ENCODE measurements at places on chromosomes 2 and 18.

- no peak for DNase-seq
Observed at GRCh38 chr18:43863180-43863579, 585.9 kb upstream of the SYT4 start.

GRCh38 chr2:203301667-203302066 lies 26.5 kb upstream of the ABI2 start:
- no peak for DNase-seq

DNA sequence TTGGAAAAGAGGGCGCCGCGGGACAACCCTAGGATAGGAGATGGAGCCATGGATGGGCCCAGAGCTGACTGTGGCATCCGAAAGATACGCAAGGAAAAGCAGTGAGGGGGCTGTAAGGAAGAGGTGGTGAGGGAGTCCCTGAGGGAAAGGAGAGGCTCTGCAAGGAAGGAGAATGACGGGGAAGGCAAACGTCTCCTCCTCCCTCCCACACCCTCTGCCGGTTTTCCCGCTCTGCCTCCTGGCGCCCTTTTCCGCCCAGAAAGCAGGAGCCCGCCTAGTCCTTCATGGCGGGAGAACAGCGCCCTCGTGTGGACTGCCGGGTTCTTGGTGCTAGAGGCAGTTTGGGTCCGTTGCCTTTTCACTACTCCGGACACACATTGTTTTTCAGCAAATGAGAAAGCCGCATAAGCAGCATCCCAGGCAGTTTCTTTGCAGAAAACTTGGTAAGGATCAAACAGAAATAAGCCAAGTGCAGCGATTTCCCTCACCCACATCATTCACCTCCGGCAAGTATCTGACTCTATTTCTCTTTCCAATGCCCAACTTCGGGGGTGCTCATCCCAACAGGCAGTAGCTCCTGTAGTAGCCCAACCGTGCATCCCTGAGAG lies 200.4 kb downstream of the INO80D start:
- peak; percentile 84 for DNase-seq

DNA sequence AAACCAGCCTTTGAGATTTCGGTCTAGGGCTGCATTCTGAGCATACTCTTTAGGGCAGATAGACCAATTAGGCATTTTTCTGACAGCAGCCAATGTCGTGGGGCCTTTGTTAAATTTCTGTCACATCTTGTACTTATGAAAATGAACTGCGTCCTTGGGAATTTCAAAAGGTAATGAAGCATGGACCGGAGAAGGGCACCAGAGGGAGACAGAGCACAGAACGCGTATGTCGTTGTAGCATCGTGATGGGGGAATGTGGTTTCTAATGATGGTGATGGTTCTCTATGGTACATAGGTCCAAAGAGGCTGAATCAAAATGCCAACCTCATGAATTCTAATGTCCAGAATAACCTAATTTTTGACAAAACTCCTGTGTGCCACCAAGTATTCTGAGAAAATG lies 483.9 kb upstream of the CRIM1 start:
- no peak for DNase-seq

DNA sequence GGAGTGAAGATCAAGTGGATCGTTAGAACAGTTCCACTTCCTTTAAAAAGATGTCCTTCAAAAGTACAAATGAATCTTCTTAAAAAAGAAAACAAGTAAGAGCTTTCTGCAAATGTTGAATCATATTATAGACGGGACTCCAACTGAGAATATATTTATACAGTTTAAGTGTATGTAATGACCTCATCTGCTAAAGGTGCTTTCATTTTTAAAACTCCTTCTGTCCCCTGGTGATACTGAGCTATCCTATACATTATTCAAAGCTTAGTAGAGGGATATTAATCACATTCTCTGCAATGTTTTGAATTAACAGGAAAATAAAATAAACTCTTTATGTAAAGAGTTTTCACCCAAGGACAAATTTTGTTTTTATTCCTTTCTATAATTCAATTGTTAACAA lies 420.7 kb upstream of the SLC8A1 start:
- DNase-seq: no peak

DNA sequence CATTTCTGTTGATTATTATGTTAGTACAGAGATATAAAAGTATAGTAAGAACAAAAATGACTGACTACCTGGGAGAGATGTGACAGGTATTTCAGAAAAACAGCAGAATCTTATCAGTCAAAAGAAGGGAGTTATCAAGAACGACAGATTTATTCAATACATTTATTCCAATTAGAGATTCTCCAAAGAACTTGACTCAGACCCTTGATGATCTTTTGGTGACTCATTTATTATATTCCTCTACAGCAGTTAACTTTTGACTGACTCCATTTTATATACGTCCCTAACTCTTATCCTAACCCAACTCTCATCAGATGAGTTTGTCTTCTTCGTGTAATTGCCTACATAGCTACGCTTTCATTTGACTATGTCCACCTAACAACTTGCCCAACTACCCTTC lies 91.1 kb downstream of the C2orf74 start:
- DNase-seq: no peak

DNA sequence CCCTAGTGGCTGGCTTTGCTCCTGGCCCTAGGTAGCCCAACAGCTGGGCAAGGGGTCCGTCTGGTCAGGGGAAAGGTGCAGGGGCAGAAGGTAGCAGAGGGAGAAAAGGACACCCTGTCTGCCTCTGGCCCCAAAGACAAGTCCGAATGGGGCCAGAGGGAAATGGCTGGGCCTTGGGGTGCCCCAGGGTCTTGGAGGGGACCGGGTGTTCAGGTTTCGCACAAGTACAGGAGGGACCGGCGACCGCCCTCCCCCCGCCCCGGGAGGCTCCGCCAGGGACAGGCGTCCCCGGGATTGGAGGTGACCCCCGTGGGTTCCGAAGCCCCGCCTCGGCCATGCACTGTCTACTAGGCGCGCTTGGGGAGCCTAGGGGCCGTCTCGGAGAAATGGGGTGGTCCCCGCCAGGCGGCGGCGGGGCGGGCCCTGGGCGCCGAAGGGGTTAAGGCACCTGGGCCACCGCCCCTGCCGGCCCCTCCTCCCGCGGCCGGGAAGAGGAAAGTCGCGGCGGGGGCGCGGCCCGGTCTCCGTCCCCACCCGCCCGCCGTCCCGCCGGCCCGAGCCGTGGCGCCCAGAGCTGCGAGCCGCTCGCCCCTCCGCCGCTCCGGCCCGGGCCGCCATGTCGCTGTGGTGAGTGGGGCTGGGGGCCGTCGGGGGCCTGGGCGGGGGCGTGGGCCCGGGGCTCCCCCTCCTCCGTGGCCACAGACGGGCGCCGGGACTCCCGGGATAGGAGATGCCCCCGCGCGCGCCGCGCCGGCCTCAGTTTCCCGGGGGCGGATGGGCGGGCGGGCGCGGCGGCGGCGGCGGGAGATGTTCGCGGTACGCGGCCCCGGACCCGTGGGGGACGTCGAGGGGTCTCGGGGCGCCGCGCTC lies at the start of gene B3GNT7:
TSS of gene B3GNT7 (plus strand) at position 523 of the 870 bp plus-strand sequence. CDS start at position 617, 94 bp downstream.
- DNase-seq: peak; percentile 77

DNA sequence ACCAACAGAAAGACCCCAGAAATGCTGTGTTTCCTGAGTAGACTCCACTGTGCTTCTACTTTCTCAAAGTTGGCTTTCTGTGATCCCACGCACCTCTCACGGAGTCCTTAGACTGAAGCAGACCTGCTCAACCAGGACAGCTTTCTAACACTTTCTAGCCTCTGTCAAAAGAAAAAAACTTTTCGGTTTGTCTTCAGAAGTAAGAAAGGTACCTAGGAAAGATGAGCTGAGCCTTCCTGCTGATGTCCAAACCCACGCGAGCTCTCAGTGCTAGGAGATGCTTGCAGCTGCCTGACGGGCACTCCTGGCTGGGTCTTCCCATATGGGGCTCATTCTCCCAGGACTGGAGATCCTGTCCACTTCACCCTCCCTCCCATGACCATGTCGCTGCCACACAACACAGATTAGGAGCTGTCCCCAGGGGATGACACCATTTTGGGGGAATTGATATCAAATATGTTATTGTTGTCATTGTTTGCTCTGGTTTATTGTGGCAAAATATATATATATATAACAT lies 49.2 kb upstream of the DAPL1 start:
- DNase-seq: no peak

DNA sequence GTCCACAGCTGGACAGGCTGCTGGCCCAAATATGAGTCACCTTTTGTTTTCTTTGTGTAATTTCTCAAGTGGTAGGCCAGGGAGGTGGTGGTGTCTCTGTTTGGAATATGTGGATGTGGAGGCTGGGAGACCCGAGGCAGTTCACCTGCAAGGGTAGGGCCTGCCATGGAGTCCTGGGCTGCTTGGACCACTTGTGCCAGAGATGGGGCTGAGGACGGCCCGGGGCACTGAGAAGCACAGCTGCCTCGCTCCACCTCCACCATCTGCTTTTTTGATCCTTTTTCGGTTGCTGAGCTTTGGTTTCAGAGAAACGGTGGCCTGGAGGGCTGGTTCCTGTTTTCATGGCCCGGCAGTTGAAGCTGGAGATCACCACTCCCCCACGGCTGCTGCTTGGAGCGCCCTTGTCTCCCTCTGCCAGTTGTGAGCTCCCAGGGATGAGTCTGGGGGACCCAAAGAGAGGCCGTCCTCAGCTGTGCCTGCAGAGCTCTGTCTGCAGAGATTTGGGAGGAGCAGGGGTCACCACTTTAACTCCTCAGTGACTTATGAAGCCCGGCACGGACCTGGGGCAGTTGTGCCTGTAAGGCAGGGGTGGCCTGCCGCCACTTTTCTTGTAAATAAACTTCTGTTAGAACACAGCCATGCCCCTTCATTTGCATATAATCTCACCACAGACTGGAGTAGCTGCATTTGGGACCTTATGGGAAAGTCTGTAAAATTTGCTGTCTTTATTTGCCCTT lies 67.6 kb upstream of the MCFD2 start:
- DNase-seq: peak; percentile 45

GRCh38 chr2:9220201-9220600 lies 13.6 kb downstream of the ASAP2 start:
- DNase-seq: no peak

DNA sequence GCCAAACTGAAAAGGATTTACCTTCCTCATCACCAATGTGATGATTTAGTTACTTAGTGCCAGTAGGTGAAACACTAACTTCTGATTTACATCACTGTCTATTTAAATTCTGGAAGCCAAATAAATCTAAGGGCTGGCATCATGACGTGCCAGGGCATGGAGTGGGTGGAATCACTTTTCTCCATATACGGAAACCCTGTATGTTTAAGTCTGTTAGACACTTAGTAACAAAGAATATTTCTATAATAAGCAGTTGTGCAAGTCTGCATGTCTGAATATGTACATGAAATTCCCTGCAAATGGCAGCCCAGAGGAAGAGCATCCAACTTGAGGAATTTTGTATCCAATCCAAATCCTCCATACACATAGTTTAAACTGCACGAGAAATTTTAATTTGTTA lies 243.1 kb upstream of the SMAD7 start:
- DNase-seq: no peak

GRCh38 chr2:191634791-191635190 lies 43.1 kb upstream of the NABP1 start:
- no peak for DNase-seq

- DNase-seq: no peak
Observed at GRCh38 chr18:69872661-69873060, 75.0 kb downstream of the CD226 start.

DNA sequence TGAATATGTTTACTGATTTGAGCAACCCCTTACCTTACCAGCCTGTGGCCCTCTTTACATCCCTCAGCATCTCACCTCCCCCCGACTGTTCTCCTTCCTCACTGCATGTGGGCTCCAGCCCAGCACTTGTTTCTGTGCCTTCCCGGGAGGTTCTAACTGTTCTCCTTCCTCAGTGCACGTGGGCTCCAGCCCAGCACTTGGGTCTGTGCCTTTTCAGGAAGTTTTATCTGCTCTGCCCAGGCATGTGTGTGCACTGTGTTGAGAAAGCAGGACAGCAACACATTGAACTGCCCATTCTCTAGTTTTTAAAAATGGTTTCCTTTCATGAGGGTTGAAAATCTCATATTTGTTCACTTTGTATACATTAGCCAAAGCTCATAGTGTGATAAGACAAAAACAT lies 158.4 kb downstream of the ATP9B start:
- DNase-seq: no peak

DNA sequence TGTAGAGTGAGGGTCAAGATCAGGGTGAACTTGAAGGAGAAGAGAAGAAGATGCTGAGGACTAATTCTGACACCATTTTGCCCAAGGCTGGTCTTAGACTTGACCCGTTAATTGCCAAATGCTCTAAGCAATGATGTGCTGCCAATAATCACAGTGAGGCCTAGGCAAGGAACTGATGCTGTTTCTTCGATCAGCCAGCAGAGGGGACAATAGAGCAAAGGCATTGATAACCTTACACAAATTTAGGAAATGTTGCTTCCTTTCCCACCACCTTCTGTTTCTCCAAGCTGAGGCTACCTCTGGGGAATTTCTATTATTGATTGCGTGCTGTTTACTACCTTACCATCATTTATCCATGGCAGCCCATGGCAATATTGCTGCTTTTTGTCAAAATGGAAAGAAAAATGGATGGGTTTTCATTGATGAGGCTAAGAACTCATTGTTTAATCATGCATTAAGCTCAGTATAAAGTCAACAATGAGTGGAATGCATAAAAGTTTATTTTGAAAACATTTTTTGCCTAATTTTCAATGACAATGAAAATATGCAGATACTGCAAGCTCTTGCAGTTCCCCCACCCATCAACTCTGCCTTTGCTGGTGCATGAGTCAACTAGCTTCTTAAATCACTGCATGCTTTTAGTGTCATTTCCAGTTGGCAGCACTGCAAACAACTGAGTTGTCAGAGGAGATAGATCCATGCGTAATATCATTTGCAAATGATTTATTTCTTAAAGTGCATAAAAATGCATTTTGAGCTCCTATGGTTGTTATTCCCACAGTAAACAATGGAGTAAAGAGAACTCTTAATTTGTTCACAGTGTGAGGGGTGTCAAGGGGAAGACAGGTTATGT lies 116.4 kb upstream of the NYAP2 start:
- DNase-seq: no peak

DNA sequence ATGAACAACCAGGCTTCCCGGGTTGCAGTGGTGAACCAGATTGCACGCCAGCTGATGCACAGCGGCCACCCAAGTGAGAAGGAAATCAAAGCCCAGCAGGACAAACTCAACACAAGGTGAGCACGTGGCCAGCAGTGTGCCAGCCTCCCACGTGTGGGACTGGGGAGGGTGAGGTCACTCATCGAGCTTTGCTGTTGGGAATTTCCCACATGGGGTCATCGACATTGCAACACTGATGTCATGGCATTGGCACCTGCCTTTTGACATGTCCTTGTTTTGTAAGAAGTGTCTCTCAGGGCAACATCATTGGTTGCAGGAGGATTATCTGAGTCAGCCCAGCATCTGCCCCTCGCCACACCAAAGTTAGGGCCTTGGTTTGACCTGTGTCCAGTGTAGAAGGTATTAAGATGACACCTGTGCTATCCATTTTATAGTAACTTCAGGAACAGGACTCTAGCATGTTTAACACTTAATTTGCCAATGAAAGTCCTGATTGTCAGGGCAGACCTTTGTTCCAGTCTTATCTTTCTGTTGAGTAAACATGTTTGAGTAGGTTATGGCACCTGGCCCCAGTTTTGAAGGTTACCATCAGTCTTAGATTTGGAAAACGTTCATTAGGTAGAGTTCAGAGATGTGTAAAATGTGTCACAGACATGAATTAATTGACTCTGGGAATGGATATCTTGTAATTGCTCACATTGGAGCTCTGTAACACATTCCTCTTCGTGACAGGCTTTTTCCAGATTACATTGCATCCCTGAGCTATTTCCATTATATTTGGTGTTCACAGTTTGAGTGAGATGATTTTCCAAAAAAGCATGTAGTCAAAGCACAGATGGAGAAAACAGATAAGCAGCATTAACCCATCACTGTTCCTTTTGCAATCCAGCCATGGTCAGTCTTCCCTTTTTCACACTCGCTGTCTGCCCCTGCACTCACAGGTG lies 93.3 kb upstream of the EML6 start:
- no peak for DNase-seq

- DNase-seq: peak; percentile 10
Observed at GRCh38 chr2:20597860-20598183, 53.1 kb downstream of the HS1BP3 start.

- DNase-seq: no peak
Observed at GRCh38 chr2:240959941-240960308, 38.5 kb upstream of the SNED1 start.

Data from left colon (tissue), 2 donors.